ENCODE measurements at places on chromosomes 13 and 19.

DNA sequence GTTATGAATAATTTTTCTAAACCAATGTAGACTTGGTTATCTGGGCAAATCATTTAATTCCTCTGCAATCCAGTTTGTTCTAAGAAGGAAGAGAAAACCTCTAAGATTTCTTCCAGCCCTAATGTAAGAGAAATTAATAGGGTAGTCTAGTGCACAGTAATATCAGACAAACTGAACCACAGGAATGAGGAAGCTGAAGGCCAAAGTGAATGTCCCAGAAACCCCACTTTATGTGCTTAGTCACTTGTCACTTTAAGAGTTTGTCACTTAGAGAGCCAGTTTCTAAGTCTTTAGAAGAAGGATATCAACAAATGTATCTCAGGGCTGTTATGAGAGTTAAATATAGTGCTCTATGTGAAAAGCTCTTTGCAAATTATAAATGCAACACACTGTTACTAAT is 750.6 kb downstream of the DIAPH3 start:
- DNase-seq: no peak

- DNase-seq: no peak
Measured at GRCh38 chr13:114275304-114275703, 6.1 kb upstream of the UPF3A start.

- no peak for DNase-seq
Measured at GRCh38 chr13:39527961-39528660, 74.9 kb downstream of the LHFPL6 start.

DNA sequence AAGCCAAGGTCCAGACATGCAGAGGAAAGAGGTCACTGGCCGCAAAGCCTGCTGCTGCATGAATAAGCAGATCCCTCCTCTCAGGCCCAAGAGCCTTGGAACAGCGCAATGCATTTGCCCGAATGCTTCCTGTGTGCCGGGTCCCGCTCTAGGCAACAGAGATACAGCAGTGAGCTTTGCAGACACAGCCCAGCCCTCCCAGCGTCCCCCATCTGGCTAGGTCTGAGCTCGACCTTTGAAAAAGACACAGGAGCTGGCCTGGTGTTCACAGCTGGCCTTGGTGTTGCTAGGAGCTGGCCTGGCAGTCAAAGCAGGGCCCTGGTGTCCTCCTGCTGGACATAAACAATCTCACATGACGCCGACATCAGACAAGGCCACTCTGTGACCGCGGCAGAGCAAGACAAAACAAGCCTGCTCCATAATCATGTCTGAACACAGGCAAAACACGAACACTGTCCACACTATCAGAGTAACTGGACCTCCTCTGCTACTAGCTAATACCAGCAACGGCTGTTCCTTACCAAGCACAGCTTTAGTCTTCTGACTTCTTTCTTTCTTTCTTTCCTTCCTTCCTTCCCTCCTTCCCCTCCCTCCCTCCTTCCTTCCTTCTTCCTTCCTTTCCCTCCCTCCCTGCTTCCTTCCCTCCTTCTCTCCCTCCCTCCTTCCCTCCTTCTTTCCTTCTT is 5.7 kb upstream of the PEX11G start:
- DNase-seq: no peak
